Aorta (tissue), 5 donors: ENCODE measurements at places on chromosomes 12 and 14.

GRCh38 chr14:100566119-100566518 lies 21.1 kb downstream of the BEGAIN start:
- H3K4me3 ChIP-seq = no peak overlapping the region
- no peaks in the 10 kb centered on the region for H3K4me1 ChIP-seq
- no peaks in the 10 kb centered on the region for H3K36me3 ChIP-seq
- no peak for DNase-seq

DNA sequence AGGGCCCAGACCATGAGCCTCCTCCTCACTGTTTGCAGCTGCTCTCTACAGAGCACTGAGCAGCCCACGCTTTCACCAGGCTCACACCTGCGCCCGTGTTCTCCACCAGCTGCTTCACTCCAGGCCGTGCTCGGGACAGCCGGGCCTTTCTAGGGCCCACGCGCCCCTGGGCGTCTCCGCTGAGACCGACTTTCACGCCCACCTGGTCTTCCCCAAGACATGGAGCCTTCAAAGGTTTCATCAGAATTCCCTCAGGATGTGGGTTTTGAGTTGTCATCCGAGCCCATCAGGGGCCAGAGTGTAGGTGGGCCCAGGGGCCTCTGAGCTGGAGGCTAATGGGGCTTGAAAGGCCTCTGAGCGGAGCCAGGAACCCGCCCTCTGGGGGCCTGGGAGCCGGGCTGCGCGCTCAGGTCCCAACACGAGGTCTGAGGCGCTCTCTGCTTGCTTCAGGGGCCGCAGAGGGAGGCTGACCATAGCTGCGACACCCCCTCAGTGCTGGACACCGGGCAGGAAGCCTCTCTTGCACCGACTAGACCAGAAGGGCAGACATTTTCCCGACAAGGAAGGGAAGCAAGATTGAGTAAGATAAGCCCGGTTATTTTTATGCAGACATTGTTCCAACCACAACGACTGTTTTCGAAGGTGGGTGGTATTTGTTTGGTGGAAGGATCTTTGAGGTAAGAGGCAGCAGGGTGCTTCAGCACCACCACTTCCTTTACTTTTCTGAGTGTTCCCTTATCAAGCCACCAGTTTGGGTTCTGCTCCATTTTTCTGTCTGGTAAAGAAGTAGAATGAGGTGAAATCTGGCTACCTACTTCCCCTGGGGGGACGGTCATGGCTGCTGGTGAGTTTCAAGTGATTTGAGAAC lies 125.0 kb upstream of the FUT8 start:
- H3K27me3 ChIP-seq = no peaks in the 10 kb centered on the region
- H3K4me1 ChIP-seq = no peaks in the 10 kb centered on the region
- DNase-seq = no peak
- H3K4me3 ChIP-seq = no peak overlapping the region
- H3K27ac ChIP-seq = no peak overlapping the region

DNA sequence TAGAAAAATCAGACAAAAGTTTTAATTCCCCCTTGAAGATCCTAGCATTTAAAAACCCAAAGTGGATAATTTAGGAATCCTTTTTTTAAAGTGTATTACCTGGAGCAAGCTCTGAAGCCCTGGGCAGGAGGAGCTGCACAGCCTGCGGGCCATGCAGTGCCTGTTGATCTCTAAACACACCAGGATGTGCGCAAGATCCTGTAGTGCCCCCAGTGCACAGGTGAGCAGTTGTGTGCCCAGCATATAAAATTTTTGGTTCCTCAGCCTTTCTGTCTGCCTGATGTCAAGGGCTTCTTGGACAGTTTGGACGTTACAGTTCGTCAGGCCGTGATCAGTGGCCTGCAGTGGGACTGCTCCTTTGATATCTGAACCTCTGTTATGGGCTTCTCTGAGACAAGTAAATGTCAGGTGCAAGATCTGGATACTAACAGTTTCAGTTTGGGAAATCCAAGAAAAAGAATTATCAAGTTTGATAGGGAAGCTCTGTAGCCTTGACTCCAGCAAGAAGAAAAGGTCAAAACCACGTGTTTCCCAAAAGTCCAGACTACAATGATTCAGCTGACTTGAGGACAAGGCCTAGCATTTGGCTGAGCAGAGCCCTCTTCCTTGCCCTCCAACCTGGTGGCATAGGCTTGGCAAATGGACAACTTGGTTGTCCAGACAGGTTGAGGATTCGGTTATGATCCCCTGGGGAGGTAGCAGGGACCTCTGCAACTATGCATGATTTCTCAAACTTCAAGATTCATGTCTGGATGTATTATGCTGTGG lies 1.0 kb downstream of the ATXN7L3B start:
- peaks cover 4% of the 10 kb centered on the region for H3K36me3 ChIP-seq
- H3K27me3 ChIP-seq = no peaks in the 10 kb centered on the region
- DNase-seq = no peak
- no peak overlapping the region for H3K27ac ChIP-seq
- peak overlapping the region; percentile 95 for H3K4me3 ChIP-seq

- peak within 1 kb of the TSS; percentile 74 for H3K27ac ChIP-seq
- H3K36me3 ChIP-seq = no peaks in the 10 kb centered on the region
- no peaks in the 10 kb centered on the region for H3K27me3 ChIP-seq
- peak; percentile 94 for DNase-seq
These were observed at the start of the genes LYSET and MOAP1 for GRCh38 chr14:93184391-93185348. TSS of gene LYSET (plus strand) at chr14:93185317. CDS start at chr14:93185406, 89 bp downstream. TSS of gene MOAP1 (minus strand) at chr14:93184897. CDS start at chr14:93184242, 655 bp downstream.

- no peak overlapping the region for H3K4me3 ChIP-seq
- H3K27ac ChIP-seq = no peak overlapping the region
- DNase-seq = peak; percentile 77
- H3K4me1 ChIP-seq = peaks cover 14% of the 10 kb centered on the region
- H3K36me3 ChIP-seq = no peaks in the 10 kb centered on the region
- no peaks in the 10 kb centered on the region for H3K27me3 ChIP-seq
These were observed 18.1 kb downstream of the TPCN1 start for GRCh38 chr12:113239288-113239771.

DNA sequence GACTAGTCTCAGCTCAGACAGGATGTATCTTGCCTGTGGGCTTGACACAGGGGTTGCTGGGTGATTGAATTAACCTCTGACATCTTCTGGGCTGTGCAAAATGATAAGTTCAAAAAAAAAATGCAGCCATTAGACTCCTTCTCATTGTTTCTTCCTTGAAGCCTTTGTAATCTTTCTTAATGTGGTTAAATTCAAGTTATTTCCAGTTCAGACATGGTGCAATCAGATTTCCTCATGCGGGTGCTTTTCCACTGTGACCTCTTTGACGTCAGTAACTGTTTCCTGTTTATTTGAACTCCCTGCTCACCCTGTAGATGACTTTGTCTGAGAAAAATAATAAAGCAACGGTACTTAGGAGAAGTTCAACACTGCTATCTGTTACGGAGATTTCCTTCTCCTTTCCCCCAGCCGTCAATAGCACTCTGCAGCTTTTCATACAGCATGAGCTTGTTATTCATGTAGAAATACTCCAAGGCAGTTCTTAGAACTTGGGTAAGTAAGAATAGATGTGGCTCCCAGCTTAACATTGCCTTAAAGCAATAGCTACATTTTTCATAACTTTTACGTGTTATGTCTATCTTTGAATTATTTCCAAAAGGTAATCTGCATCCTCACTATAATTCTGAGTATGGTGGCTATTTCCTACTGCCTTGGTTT lies 155.5 kb downstream of the PRKCH start:
- no peaks in the 10 kb centered on the region for H3K36me3 ChIP-seq
- DNase-seq = no peak
- H3K4me1 ChIP-seq = peaks cover 3% of the 10 kb centered on the region
- H3K27me3 ChIP-seq = no peaks in the 10 kb centered on the region
- H3K27ac ChIP-seq = peak overlapping the region; percentile 80

DNA sequence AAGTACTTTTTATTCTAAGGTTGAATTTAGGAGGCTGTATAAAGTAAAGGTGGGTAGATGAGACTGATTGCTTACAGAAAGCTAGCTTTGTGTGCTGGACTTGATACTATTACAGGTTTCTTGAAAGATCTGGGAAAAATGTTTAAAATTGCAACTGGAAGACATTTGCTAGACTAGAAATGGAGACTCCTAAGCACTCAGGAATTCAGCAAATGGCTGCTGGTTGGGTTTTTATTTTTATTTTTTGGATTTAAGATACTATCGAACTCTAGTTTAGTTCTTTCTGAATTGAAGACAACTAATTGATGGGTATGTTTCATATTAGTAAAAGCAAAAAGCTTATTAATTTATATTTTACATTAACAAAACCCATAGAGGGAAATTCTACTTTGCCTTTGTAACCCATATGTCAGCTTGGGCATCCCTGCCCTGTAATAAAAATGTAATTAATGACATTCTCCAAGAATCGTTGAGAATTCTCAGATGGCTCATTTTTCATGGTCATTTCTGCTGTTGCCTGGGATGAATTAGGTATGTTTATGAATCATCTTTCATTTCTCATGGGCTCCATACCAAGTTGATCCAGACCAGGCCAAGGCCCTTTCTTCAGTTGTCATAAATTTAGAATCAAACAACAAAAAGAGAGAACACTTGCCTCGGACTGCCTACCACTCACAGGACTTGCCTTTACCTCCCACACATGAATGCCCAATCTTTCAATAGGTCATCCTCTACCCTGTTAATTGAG lies 102.1 kb downstream of the ERGIC2 start:
- H3K4me1 ChIP-seq = no peaks in the 10 kb centered on the region
- no peaks in the 10 kb centered on the region for H3K27me3 ChIP-seq
- H3K4me3 ChIP-seq = no peak overlapping the region
- H3K36me3 ChIP-seq = no peaks in the 10 kb centered on the region
- DNase-seq = no peak

DNA sequence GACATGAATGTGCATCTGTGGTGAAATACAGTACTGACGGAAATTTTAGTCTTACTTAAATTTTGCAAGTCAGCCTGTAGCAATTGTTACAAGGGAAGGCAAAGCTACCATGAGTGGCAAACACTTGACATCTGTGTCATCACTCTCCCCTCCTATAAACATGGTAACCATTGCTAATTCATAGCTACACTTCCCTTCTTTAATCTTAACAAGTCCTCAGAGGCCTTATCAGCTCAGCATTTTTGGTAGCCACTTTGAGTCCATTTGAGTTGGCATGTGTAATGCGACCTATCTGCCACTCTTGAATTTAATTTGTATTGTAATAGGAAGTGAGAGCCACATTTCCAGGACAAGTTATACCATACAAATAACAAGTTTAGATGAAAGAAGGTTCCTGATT lies 218.1 kb downstream of the RMST start:
- H3K4me1 ChIP-seq = no peaks in the 10 kb centered on the region
- DNase-seq = no peak
- no peak overlapping the region for H3K27ac ChIP-seq
- H3K36me3 ChIP-seq = no peaks in the 10 kb centered on the region
- no peak overlapping the region for H3K4me3 ChIP-seq
- no peaks in the 10 kb centered on the region for H3K27me3 ChIP-seq
